ENCODE measurements at places on chromosomes 1 and 21.
A peak's percentile ranks its signal among the peaks of the same experiment; 100 is the strongest.

GRCh38 chr21:24994717-24995116, 612.6 kb downstream of the MRPL39 start:
- DNase-seq: no peak

- DNase-seq: no peak
These were observed 99.5 kb downstream of the EDEM3 start for GRCh38 chr1:184655185-184655584.

GRCh38 chr1:10651389-10651766, 145.1 kb downstream of the CASZ1 start:
- DNase-seq: no peak

GRCh38 chr1:58149271-58149812, 397.2 kb downstream of the OMA1 start:
- no peak for DNase-seq

GRCh38 chr1:16014509-16015482, 3.0 kb downstream of the HSPB7 start:
- no peak for DNase-seq

DNA sequence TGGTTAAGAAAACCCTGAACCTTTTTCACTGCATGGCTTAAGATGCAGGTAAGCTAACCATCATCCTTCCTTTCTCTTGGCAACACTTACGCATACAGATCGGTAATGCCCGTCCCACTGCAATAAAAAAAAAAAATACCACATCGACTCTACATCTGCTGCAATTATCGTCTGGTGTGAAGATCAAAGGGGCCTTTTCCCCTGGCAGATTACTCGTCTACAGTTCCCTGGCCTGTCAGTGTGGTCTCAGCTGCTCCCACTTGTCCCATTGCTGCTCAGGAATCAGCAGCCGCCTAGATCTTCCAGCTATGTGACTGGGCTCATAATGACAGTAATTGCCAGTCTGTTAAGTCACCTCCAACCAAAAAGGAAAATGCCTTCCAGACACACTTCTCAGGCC, 133.1 kb downstream of the SETD4 start:
- DNase-seq: no peak

DNA sequence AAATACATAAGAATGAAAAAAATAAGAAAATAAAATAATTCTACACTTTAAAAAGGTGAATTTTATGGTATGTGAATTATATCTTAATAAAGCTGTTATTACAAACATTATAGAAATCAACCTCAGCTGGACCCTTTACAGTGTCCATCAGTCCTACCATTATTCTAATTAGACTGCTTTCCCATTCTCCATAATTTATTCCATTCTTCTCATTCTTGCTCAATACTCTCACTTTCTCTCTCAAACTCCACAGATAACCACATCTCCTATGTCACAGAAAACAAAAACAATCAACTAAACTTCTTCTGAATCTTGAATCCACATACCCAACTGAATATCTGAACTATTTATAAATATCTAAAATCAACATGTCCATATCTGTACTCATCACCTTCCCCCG, 11.6 kb downstream of the HFM1 start:
- no peak for DNase-seq

- DNase-seq: no peak
These were observed 15.1 kb downstream of the THEMIS2 start for GRCh38 chr1:27887215-27888021.

GRCh38 chr1:80646053-80646452, 1154.7 kb upstream of the ADGRL2 start:
- DNase-seq: no peak

- no peak for DNase-seq
These were observed 224.8 kb upstream of the DPYD start for GRCh38 chr1:98145655-98146054.

- peak; percentile 55 for DNase-seq
These were observed 47.3 kb upstream of the LYPLAL1 start for GRCh38 chr1:219126377-219126776.

DNA sequence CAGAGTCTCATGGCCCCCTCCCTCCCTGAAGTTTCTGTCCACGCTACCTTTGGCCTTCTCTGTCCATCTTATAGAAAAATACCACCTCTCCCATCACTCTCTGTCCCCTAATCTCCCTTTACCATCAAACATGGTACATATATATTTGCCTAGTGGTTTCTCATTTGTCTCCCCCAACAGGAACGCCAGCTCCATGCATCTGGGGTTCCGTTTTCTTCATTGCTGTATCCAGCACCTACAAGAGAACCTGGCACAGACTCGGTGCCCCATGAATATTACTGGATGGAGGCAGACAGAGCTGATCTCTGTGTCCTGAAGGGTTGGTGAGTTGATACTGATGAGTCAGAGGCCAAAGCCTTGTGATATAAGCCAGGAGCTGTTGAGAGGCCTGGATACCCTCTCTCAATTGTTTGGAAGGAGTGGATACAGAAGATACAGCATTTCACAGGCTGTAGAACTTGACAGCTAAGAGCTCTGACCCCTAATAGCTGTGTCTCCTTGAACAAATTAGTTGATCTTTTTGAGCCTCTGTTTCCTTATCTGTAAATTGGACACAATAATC, 21.9 kb downstream of the HEYL start:
- DNase-seq: no peak

DNA sequence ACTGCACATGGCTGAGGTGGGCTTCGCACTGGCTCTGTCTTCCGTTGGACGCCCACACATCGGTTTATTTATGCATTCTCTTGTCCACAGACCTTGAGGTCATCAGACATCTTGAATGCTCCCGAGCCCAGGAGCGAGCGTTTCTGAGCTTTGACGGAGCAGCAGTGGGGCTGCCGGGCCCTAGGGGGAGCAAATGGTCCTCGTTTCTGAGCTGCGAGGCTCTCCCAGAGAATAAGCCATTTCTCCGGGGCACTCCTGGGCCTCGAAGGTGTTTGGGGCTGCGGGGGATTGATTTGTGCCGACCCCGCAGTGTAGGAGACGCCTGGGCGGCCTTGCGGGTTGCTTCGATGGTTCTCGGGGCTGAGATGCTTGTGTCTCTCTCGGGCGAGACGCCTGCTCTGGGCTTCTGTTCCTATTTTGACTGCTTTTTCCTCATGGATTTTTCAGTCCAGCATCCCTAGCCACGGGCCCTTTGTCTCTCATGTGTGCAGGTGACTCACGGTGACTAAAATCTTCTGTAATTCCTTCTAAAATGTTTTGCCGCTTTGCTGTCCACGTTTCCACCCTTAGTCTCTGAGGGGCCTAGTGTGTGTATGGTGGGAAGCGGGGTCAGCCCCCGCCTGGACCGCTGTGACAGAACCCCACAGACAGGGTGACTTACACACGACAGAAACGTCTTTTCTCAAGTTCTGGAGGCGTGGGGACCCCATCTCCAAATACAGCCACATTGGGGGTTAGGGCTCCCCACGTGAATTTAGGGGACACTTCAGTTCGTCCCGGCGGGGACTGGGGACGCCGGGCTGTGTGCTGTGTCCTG, 62.1 kb downstream of the FAAP20 start:
- DNase-seq: peak; percentile 67

DNA sequence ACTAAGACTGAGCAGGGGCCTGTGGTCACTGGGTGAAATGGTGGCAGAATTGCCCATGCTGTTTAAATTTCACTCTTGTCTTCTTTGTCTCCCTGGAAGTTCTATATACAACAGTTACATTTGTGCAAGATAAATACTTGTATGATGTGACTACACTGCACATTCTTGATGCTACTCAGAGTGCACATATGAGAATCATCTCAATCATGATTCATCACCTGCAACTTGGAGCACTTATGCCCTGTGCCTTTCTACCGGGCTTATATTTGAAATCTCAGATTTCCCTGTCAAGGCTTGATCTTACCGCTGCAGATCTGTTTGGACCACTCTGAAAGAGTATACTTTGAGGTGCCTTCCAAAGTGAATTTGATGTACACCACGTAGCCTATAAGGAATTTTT, 10.6 kb downstream of the PGM1 start:
- DNase-seq: no peak

DNA sequence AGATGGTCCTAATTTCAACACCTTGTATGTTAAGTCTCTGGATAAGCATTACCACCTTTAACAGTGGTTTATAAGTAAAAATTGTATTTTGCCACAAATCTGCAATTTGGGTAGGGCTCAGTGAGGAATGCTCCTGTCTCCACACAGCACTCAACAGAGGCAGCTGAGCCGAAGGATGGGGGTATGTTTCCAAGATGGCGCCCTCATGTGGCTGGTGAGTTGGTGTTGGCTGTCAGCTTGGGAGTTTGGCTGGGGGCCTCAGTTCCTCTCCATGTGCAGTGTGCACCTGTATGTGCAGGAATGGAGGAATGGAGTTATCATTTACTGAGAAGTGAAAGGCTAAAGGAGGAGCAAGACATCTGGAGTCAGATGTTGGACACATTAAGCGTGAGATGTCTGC, 136.8 kb downstream of the GABPA start:
- DNase-seq: no peak

- DNase-seq: no peak
These were observed 149.0 kb downstream of the ROR1 start for GRCh38 chr1:63922848-63923247.

DNA sequence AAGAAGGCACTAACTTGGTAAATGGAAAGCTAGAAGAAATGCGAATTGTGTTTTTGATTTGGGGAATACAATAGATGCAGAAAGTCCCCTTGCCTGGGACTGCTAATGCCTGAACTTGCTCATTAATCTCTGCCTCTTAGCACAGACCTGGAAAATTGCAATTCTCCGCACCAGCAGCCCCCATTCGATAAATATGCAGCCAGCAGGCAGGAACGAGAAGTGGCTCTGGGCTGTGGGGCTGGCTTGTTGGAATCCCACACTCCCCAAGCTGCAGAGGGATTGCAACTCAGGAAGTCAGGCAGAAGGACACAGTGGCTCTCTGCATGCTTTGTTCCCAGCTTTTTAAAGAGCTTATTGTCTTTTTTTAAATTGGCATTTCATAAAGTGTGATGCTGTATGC, 51.3 kb downstream of the PCP4 start:
- DNase-seq: no peak

- no peak for DNase-seq
These were observed 11.1 kb upstream of the ETV3L start for GRCh38 chr1:157110686-157111085.

GRCh38 chr1:230113593-230114236, 46.7 kb downstream of the GALNT2 start:
- DNase-seq: peak; percentile 84

DNA sequence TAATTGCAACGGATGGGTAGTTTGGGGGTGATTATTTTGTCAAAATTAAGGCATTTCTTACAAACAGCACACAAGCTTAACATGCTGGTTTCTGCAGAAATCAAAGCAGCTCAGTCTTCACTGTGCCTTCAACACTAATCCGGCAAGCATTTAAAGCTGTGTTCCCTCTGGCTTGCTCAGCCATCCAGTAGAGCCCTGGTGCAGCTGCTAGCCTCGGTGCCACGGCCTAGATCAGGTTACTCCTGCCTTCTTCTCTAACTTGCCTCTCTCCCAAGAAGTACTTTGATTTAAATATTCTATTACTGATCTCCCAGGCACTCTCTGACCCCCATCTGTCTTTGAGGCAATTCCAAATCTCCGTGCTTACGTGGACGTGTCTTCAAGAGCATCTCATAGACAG, 85.6 kb downstream of the GREM2 start:
- no peak for DNase-seq

- DNase-seq: no peak
These were observed 39.8 kb downstream of the DENND1B start for GRCh38 chr1:197735461-197735860.

DNA sequence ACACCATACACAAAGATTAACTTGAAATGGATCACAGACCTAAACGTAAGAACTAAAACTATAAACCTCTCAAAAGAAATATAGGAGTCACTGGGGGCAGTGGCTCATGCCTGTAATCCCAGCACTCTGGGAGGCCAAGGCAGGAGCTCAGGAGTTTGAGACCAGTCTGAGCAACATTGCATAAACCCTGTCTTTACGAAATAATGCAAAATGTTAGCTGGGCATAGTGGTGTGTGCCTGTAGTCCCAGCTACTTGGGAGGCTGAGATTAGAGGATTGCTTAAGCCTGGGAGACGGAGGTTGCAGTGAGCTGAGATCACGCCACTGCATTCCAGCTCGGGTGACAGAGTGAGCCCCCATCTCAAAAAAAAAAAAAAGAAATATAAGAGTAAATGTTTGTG, 46.7 kb upstream of the SERBP1 start:
- DNase-seq: no peak

GRCh38 chr1:222106377-222106776, 364.5 kb upstream of the DUSP10 start:
- no peak for DNase-seq

GRCh38 chr1:156929596-156930238, 9.3 kb downstream of the LRRC71 start:
- DNase-seq: no peak

DNA sequence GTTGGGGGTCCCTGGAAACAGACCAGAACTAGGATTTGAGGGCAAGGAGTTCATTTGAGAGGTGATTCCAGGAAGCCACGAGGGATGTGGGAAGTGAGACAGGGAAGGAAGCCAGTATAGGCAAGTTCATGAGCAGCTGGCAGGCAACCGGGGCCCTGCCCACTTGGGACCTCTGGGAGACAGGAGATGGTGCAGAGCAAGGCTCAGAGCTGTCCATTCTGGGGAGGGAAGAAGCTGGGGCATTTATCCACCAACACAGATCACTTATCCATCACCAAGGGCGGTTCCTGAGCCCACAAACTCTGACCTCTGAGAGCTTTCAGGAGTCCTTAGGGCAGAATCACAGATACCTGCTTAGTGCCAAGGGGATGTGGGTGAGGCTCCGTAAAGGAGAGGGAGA, 16.8 kb downstream of the EDN2 start:
- no peak for DNase-seq

- no peak for DNase-seq
These were observed 12.4 kb upstream of the ZNF697 start for GRCh38 chr1:119660253-119661083.

All from AG10803 (cell line).